Stimulated activated CD4-positive, alpha-beta T cell treated with anti-CD3 and anti-CD28 coated beads, Interleukin-1b, Interleukin-23, amount 100 ng/mL, for 4 hours (primary cell): ENCODE measurements at places on chromosomes 3 and 15.

- no peak for DNase-seq
These were observed 76.2 kb upstream of the LARS2 start for GRCh38 chr3:45311953-45312801.

DNA sequence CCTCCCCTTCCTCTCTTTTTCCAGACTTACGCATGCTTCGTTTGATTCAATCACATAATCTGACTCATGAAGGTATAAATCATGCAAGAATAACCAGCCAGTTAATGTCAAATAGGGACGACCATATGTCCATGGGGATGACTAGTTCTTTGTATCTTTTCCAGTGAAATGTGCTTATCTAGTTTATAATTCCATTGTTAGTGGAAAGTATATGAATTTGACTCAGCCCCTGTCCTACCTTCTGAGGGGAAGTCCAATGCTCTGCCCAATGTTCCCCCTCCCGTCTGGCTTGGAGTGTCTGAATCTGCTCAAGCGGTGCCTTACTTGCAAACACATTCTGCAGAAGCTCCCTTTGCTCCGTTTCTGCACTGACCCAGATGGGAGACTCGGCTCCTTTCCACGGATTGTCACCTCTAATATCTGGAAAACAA is 55.0 kb upstream of the EPHB3 start:
- DNase-seq, result no peak

GRCh38 chr15:69853544-69853951 is 244.2 kb downstream of the TLE3 start:
- no peak for DNase-seq

DNA sequence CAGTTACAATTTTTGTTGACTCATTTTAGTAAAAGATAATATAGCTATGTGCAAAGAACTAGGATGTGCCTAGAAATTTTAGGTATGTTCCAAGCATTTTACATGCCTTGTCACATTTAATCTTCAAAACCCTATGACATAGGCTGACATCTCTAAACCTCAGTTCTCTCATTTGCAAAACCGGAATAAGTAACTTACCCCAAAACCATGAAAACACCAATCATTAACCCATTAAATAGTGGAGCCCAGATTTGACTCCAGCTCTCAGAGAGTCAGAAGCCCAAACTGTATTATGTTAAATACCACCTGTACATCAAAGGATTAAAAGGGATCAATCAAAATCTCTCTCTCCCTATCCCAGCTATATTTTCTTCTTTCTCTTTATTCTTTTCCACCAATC is 36.6 kb downstream of the GSK3B start:
- DNase-seq, result no peak

GRCh38 chr3:119547227-119547626 is 12.2 kb downstream of the CD80 start:
- DNase-seq, result no peak

DNA sequence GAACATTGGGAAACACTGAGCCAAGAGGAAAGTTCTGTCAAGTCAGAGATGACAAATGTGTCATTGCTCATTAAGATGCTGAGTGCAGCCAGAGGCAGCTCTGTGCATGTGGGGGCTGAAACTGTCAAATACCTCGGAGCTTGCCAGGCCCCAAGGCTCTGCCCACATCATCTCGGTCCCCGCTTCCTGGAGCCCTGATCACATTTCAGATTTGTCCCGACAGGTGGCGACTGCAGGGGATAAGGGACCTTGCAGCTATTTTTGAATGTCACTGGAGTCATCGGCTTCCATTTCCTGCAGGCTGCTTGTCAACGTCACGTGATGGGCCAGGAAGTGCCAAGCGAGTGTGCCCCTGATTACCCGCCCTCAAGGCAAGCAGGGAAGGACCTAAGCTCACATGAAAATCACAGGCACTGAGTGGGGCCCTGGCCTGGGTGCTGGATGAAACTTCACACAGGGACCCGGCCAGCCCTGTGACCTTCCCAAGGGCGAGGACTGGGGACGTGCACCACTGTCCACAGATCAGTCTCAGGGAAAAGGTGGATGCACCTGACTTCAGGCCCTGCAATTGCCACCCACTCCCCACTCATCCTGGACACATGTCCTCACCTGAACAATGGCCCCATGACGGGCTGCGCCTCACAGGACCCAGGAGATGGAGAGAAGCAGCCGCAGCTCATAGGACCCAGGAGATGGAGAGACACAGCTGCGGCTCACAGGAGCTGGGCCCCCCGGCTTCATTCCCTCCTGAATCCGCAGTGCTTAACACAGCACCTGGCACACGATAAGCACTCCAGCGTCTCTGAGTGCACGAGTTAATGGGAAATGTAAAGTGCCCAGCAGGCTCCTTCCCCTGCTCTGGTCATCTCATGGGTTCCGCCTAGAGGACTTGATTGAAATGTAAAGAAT is 73.4 kb downstream of the NUP210 start:
- peak; percentile 37 for DNase-seq

DNA sequence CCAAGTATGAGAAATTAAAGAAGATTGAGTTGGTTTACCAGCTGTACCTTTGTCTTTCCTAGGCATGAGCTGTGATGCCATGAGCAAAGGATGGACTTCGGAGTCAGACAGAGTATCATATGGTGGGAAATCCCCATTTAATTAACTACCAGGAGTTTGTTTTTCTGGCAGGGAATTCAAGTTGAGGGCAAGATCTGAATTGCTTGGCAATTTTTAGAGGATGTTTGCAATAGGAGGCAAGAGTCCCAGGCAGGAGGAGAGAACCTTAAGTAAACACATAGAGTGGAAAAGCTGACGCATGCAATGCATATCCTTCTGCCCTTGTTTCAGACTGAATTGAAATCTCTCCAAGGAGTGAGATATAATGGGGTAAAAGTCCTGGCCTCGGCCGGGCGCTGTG is 569.7 kb upstream of the MDFIC2 start:
- no peak for DNase-seq

GRCh38 chr15:68305420-68305871 is 27.9 kb downstream of the FEM1B start:
- DNase-seq, result no peak

DNA sequence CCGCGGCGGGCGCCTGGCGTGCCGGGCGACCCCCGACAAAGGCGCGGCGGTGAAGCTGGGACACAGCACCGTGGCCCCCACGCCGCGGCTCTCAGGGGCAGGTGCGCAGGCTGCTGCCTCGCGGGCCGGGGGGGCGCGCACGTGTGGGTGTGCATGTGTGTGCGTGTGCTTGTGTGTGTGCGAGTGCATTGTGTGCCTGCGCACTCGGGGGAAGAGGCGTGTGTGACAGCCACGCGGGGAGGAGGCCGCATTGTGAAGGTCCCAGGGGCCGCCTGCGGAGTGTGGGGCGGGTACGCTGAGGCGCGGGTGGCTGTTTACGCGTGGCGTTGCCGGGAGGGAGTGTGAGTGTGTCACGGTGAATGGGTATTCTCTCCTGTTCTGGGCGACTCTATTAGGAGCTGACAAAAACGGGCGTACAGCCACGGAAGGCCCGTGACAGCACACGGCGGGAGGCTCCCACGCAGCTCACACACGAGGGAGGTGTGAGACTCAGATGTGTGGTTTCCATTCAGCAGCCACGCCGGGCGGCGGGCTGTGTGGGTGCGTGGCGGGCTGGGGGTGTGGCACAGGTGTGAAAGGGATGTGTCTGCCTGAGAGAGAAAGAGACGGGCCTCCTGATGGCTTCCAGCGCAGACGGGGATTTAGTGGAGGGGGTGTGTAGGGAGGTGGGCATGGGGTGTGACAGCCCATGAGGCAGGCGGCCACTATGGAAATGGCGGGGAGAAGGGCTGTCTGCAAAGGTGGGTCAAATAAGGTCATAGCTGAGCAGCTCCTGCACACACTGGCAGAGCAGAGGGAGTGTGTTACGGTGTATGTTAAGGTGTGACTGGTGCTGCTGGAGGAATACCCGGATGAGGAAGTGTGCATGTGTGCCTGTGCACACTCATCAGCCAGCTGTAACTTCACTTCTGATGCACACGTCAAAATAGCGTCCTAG is 750 bp downstream of the PODXL2 start:
- DNase-seq, result peak; percentile 53

GRCh38 chr3:171838218-171838720 is 4.9 kb upstream of the TMEM212 start:
- DNase-seq, result no peak

DNA sequence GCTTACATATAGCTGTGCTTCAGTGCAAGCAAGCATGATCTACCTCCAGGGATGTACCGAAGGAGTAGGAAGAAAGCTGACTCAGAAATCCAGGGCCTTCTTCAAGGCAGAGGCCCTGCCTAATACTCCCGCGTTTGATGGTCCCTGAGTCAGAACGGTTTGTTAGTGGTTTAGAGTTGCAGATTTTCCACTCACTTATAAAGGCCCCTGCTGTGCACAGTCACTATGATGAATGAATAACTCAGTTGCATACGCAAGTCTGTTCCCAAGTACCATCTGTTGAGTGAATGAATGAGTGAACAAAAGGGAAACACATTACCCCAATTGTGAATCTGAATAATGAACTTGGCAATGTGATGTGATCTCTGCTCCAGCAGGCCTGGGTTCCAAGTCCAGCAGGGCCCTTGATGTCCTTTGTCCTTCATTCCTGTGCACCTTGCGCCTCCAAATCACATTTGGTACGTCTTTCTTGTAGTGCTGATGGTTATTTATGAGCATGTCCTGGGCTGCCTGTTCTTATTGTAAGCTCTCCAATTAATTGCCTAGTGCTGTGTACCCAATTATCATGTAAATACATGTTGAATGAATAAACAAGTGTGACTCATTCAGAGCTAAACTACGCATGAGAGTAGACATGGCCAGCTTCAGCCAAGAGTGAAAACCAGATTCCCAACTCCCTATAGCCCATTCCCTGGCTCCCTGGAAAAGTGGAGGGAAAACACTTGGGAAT is 85.3 kb upstream of the LIMD1 start:
- no peak for DNase-seq

DNA sequence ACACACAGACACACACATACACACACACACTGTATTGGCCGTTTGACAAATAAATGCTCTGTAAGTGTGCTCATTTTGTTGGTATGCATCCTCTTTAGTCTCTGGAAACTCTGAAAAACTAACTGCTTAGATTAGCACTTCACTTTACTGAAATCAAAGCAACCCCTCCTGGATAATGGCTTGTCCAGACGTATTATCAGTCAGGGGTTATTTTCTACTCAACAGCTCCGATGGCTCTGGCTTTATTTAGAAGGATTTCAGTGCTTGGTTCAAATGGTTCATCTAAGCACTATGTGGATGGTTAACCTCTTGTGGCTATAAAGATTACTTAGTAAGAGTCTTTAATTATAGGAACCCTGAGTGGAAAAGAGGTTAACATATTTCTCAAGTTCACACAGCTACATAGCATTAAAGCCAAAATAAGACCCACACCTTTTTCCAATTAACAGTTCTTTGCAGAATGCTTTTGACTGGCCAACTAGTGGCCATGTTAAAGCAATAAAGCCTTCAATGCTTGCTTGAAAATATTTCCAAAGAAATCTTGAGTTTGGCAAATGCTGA is 516.1 kb upstream of the NAALADL2 start:
- no peak for DNase-seq

DNA sequence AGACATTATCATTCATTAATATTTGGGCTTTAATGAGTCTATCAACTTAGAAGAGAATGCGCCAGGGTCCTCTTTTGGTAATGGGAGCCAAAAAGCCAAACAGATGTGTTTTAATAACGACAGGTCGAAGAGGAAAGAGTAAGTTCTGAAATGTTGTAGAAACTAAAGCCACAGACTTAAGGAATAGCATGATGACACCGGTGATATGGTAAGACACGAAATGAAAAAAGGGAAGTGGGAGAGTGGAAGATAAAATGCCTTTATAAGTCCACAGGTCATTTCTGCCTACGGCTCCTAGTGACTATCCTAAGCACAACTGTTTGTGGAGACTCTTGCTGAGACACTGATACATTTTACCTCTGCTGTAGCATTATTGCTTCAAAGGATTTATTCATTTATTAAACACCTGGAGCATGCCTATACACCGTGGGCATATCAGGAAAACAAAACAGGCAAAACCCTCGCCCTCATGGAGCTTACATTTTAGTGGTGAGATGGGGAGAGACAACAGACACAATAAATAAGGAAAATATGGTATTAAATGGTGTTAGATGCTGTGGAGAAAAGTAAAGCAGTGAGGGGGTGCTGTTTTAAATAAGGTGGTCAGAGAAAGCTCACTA is 11.7 kb upstream of the CD47 start:
- no peak for DNase-seq

DNA sequence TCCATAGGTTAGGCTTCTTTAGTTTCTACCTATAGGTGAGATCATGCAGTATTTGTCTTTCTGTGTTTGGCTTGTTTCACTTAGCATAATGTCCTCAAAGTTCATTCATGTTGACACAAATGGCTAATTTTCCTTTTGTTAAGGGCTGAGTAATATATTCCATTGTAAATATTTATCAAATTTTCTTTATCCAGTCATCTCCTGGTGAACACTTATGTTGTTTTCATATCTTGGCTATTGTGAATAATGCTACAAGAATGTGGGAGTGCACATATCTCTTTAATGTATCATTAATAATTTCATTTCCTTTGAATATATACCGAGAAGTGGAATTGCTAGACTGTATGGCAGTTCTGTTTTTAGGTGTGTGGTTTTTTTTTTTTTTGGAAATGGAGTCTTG is 250.9 kb upstream of the SEMA6D start:
- DNase-seq, result no peak

DNA sequence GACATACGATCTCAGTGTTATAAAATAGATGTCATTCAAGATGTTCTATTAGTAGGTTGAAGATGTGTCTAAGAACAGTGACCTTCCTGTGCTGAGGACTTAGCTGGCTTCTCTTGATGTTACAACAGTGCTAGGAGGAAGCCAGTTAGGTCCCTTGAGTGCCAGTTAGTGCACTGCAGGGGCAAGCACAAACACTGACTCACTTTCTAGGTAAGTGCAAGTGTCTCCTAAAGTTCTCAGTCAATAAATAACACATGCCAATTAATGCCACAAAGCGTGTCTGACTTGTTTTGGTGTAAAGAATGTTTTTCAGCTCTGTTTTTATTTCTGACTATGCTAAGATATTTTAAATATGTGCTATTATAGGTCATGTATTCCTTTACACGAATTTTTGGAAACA is 211.8 kb downstream of the NAALADL2 start:
- DNase-seq, result no peak

DNA sequence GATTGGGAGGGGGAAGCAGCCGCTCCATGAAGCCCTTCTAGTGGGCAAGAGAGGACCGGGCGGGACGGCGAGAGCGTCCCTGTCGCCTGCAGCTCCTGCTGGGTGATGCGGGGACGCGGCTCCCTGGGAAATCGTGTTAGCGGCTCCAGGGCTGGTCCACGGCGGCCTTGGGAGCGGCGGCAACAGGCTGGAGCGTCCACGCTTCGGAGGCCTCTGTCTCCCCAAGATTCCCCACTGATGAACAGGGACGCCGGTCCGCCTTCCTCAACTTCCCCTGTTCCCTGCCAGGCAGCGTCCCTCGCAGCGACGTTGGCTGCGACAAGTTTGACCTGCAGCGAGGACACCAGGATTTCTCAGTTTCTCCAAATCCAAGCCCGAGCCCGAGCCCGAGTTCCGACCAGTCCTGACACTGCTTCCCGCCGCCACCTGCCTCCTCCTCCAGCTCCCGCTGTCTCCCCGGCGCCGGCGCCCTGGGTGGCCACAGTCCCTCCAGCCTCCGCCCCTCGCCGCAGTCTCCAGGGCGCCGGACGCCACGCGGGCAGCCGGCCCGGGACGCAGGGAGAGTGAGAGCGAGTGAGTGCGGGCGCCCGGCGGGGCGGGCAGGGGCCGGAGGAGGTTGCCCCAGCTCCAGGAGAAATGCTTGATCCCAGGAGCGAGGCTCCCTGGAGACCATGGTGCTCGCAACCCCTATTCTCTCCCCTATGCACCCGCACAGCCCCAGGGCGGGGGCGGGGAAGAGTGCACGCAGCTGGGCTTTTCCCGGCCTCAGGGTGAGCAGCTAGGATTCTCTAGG is 78.1 kb upstream of the RNF7 start:
- DNase-seq, result peak; percentile 5
